ENCODE measurements at places on chromosomes 1 and 21.

GRCh38 chr1:111275079-111275478 is 15.6 kb upstream of the CHIA start:
- DNase-seq = no peak

- DNase-seq = peak; percentile 41
Observed at GRCh38 chr1:158203693-158204457, 23.2 kb downstream of the CD1D start.

- DNase-seq = no peak
Observed at GRCh38 chr21:35597750-35598339, 462.5 kb downstream of the SETD4 start.

DNA sequence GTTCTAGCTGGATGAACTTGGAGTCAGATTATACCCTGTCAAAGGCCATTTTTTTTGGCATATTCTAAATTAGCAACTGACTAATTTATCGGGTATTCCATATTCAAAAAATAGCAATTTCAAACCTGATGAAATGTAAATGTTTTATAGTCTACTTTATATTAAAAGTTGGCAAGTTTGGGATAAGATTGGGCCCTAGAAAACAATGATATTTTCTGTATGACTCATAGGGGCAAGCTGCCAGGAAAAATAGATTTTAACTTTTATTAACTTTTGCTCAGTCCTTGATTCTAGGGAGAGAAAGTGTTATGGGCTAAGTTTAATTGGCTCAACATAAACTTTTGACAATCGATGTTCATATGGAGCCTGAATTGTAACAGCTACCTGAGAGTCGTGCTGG is 576.9 kb upstream of the B3GALT2 start:
- no peak for DNase-seq

GRCh38 chr1:25813071-25813733 is 6.6 kb upstream of the MTFR1L start:
- DNase-seq = no peak

- no peak for DNase-seq
Observed at GRCh38 chr1:216119600-216119999, 303.6 kb downstream of the USH2A start.

- no peak for DNase-seq
Observed at GRCh38 chr1:183838221-183838620, 33.3 kb downstream of the RGL1 start.

GRCh38 chr1:176096015-176096414 is 111.1 kb downstream of the COP1 start:
- no peak for DNase-seq

DNA sequence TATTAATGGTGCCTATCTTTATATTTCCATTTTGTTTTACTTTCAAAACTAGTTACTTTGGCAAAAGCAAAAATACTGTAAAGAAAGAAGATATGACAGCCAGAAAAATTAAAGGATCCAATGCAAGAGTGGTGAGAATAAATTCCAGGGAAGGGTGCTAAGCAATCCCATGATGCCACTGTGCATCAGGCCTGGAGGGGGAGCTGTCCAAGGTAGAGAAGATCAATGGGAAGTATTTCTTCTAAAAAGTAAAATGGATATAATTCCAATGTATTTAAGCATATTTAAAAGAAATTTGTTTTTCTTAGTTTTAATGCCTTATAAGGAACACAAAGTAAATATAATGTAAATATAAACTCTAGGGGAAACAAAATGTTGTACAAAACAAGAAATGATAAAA is 1382.2 kb upstream of the B3GALT2 start:
- no peak for DNase-seq

- no peak for DNase-seq
Observed at GRCh38 chr1:191905781-191906180, 252.5 kb upstream of the RGS18 start.

- no peak for DNase-seq
Observed at GRCh38 chr1:18112611-18113010, 5.0 kb downstream of the IGSF21 start.

GRCh38 chr1:157442065-157442464 is 110.2 kb downstream of the FCRL5 start:
- DNase-seq = no peak

DNA sequence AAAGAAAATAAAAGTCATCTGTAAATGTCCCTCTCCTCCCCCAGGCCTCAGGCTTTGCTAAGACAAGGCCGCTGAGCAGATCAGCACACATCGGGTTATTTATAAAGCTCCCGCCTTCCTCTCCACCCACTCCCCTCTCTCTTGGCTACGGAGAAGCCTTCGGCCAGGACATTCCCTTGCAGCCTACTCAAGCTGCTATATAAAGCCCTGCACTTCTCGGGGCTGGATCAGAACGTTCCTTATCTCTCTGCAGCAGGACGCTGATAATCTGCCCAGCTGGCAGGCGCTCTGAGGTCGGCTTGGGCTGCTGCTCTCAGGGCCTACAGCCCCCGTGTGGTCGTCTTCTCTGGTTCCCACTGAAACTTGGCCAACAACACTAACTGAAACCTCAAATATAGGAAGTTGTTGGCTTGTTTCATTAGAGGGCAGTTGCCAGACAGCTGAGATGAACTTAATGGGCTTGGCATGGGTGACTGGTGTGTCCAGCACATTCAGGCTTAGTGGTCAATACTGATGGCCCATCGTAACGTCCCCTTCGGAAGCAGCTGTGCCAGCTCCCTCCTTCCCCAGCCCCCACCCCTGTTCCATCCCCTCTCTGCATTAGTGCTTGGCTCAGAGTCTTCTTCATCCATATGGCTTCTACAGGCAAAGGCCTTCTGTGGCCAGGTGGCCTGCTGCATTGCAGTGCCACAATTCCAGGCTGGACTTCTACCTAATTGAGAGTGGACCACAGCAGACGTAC is 64.6 kb downstream of the IER5 start:
- no peak for DNase-seq

GRCh38 chr21:16377857-16378256 is 648.1 kb downstream of the USP25 start:
- no peak for DNase-seq

All from DMS153 (cell line).